ENCODE measurements at places on chromosomes 4 and X.

GRCh38 chr4:189001283-189001970 lies 862.2 kb downstream of the TRIML1 start:
- no peak for DNase-seq

DNA sequence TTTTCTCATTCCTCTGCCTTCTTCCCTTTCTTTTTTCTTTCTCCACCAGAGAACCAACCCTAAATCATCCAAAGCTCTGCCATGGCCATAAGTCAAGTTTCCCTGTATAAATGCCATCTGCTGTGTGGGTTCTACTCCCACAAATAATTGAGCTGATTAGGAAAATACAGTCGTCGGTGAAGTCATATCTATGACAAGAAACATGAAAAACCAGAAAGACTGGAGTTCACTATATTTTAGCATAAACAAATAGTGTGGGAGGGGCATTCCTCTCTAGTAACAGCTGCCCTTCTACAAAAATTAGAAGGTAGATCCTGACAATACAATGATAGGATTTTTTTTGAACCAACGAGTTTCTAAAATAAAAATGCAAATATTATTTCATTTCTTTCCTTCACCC lies 48.8 kb downstream of the SPOCK3 start:
- DNase-seq, result no peak

GRCh38 chr4:87962398-87963146 lies 12.9 kb upstream of the SPP1 start:
- DNase-seq, result no peak

- no peak for DNase-seq
Measured at GRCh38 chr4:42445038-42445437, 47.8 kb downstream of the SHISA3 start.
